ENCODE measurements at places on chromosomes 5 and 9. TPM values are rescaled to one million over a fixed set of nuclear protein-coding genes. Genes with fewer than 3 reads are reported as not detected.

DNA sequence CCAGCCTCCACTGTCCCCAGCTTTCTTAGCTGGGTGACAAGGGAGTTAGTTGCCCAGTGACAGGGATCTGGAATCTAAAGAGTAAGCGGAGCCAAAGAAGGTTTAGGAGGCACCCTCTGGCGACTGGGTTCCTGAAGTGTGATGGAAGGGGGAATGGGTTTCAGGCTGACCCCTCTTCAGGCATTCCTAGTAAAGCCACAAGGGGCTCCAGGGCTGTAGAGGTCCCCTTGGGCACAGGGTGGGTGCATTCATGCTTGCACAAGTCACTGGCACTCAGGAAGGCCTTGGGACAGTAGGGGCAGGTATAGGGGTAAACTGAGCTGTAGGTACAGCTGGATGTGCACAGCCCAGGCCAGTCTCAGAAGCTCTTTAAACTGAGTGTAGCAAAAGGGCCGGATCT lies 74.2 kb downstream of the CPLANE1 start:
- no peak for DNase-seq

DNA sequence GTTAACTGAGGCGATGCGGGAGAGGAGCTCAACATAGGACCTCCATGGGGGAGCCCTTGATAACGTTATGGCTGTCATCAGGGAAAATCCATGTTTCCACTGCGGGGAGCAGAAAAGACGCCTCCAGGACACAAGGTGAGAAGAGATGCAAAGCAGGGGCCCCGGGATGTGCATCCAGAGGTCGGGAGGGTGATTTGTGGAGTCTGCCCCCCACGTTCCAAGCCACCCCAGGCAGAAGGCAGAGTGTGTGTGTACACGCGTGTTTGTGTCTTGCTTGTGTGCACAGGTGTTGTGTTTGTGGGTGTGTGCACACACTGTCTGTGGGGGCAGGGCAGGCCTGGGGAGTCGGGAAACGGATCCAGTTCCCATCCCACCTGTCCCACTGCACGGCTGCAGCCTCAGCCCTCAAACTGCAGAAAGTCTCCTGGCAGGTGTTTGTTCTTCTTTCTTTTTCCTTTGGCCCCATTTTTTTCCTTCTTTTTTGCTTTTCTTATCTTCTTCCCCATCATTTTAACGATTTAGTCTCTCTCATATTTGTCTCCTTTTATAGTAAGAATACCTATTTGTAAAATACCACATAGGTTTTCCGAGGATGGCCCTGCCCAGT lies 17.4 kb upstream of the PLEKHG4B start:
- DNase-seq: no peak

- DNase-seq: no peak
Measured at GRCh38 chr5:165079389-165079788, 1574.0 kb downstream of the MAT2B start.

Gene CCDC192
- total RNA-seq: not detected

Gene DRD1
- total RNA-seq: not detected

DNA sequence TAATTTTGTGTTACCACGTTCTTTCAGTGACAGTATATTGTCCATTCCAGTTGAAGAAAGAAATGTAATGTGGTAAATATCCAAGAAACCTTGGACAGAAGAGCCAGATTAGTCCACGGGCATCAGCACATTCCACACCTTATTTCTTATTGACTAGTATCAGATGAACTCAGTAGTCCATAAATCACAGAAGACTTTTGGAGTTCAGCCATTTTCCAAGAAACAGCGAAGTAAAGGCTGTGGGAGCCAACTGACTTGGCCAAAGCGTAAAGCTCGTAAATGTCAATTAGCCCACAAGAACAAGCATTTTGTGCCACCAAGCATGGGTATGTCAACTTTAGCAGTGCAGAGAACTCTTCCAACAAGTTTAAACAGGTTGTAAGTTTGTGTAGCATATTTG lies 60.2 kb upstream of the STARD4 start:
- DNase-seq: no peak

- peak; percentile 15 for DNase-seq
Measured at GRCh38 chr5:1104327-1105006, 7.4 kb downstream of the SLC12A7 start.

Gene ISL1
- not detected for total RNA-seq

DNA sequence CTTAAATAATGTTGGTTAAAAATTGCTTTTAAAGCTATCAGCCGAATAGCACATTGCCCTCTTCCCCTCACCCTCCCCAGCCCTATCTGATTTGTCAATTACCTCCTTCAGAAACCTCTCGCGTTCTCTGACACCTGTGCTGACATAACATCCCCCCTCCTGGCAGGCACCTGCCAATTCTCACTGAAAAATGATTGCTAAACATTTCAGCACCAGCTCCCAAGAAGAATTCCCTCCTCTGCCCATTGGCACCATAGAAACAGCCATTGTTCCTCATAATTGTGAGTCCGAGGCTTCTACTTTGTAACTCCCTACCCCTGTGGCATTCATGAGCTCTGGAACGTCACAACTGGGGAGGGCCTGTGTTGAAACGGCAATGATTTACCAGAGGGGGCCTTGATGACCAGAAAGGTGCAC lies 20.2 kb downstream of the CDH6 start:
- DNase-seq: no peak

- DNase-seq: no peak
Measured at GRCh38 chr9:138022756-138023393, 145.3 kb downstream of the CACNA1B start.

Gene PCDHGC5
- not detected for total RNA-seq

DNA sequence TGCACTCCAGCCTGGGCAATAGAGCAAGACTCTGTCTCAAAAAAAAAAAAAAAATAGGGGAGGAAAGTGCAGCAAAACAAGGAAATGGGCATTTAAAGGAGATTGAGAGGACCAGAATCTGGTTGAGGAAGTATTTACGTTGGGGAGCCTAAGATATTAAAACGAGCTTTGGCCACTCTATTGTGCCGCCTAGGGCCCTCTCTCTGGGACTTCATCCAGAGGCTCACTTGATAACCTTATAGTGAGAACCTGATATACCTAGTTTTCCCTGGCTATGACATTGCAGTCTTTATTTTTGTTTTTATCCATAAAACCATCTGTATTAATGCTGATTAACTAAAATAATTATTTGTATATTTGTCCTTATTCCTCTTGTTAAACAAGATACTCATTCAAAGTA lies 213.6 kb downstream of the SAXO1 start:
- no peak for DNase-seq

Gene TMEM161B
- total RNA-seq: 22.0 TPM

DNA sequence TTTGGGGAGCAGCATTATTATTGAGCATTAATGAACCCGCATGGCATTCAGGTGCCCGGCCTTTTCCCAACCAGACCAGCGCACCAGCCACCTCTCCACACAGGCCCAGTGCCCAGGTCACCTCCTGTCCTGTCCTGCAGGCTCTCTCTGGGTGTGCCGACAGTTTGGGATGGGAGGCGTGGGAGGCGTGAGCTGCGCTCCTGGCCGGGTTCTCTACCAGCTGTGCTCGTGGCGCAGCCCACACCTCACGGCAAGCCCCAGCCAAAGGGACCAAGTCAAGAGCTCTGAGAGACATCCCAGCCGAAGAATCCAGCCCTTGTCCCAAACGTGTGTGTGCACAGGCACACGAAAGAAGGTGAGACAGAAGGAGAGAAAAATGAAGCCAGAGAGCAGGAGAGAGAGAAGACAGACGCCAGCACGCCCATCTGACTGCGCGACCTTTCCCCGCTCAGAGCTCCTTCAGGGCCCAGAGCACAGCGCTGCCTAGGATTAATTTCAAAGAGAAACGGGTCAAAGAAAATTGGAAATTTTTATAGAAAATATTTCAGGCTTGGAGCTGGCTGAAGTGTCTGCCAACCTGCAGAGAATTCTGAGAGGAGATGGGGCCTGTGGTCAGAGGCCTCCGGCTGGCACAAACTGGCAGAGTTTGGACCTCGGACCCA lies 81.7 kb downstream of the ADAMTS2 start:
- no peak for DNase-seq

- DNase-seq: no peak
Measured at GRCh38 chr9:72772661-72773060, 180.2 kb downstream of the ALDH1A1 start.

DNA sequence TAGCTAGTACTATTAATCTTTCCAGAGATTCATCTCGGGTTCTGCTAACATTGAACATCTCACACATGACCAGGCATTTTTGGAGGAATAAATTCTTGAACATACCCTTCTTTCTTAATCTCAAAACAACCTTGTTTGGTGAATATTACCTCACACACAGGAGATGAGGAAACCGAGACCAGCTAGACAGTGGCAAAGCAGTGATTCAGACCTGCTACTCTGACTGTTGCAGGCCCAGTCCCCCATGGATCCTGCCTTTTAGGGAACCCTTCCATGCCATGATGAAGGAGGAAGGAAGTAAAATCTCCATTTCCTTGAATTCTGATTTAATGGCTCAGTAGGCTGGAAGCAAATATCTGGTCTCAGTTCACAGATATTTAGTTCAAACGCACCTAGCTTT lies 2.6 kb downstream of the PCSK5 start:
- no peak for DNase-seq

Gene CACFD1
- 1.4 TPM for total RNA-seq
